Putamen (tissue), 1 donor: ENCODE measurements at places on chromosomes 1 and 21.

DNA sequence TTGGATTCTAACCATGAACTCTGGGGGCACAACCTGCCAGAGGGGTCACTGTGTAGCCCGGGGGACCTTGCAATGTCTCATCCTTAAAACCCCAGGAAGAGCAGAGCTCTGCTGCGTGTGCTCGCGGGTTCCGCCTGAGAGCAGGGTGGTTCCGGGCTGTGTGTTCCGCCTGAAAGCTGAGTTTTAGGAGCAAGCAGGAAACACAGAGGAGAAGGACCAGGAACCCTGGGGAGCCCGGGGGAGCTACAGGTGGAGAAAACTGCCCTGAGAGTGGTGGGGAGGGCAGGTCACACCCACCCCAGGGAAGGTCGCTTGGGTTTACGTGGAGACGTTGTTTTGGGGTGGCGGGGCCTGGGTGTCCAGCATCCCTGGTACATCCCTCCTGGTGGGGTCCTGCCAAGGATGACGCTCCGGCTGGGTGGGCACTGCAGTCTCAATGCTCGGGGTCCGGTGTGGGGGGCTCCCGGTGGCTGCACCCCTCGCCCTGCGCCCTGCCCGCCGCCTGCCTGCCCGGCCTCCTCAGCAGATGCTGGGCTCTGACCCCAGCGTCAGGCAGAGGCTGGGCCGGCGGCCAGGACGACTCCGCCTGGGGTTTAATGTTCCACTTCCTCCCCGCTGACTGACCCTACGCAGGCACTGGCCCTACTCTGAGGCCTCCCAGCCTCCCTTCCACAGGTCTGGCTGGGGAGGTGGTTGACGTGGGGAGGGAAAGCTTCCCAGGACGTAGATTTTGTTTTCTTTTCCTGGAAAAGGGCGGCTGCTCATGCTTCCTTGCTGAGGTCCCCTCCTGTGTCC lies 17.3 kb upstream of the C1orf159 start:
- DNase-seq = no peak

DNA sequence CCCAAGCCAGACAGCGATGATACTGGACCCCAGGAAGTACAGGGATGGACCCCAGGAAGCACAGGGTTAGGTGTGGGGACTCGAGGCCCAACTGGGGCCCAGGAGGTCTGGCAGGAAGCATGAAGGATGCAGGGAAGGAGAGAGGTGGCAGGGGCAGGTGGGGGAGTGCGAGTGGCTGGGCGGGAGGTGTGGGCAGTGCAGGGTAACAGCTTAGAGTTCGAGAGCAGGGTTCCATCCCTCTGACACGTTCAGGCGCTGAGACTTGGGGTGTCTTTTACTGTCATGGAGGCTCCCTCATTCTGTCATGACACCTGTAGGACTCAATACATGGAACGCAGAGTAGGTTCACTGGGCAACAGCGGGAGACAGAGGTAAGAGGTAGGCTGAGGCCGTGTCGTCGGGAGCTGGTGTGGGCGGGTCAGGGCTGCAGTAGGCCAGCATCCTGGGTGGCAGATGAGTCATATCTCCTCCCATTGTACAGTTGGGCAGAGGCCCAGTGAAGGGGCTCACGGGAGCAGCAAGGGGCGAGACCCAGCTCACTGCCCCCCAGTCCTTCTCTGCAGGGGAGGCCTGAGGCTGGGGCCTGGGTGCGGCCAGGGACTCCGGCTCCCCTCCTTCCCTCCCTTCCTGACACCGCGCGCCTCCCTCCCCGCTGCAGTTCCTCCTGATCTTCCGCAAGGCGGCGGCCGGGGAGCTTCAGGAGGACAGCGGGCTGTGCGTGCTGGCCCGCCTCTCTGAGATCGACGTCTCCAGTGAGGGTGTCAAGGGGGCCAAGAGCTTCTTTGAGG lies 11.6 kb upstream of the CTRC start:
- DNase-seq = no peak

- no peak for DNase-seq
Measured at GRCh38 chr1:18972531-18972930, 16.1 kb upstream of the IFFO2 start.

GRCh38 chr21:33751533-33751932 lies 109.2 kb downstream of the ITSN1 start:
- no peak for DNase-seq

GRCh38 chr1:182677397-182678098 lies 6.8 kb downstream of the RGS8 start:
- no peak for DNase-seq

- no peak for DNase-seq
Measured at GRCh38 chr1:197178998-197179397, 32.5 kb upstream of the ASPM start.

DNA sequence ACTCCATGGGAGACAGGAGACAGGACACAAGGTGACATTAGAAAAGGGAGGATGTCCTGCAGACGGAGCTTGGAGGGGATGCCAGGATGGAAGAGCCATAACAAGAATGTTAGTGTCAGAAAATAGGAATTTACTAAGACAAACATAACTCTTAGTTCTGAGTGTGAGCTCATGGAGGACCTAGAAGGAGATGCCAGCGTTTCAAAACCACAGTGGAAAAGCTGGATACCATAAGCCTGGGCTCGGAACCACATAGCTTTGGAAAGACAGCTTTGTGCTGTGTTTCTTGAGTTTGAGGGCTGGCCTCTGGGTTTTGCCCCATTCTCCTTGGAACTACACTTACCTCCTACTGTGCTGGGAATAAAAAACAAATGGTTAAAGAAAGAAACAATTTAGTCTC lies 128.4 kb downstream of the S1PR1 start:
- no peak for DNase-seq

GRCh38 chr1:182164273-182164672 lies 102.8 kb upstream of the ZNF648 start:
- peak; percentile 37 for DNase-seq

DNA sequence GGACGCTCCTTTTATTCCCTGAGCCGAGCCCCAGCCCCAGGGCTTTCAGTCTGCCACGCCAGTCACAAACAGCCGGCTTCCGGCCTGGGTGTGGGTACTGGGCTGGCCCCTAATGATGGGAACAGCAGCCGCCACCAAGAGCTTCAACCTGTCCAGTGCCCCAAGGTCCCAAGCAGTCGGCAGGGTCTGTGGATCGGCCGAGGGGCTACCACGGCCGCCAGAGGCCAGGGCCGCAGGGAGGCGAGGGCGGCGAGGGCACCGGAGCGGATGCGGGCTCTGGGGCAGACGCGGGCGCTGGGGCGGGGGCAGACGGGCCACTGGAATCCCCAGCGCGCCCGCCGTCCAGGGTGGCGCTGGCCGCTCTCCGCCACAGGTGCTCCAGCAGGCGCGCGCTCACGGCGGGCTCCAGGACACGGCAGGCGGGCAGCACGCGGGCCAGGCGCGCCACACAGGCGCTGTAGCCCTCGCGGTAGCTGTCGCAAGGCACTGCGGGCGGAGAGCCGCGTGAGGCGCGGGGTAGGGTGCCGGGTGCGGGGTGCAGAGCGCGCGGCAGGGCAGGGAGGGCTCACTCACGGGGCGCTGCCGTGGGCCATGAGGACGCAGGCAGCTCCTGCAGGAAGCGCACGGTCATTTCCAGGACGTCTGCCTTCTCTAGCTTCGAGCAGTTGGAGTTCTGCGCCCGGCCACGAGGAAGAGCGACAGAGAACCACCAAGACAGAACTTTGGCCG lies 887 bp downstream of the HES2 start:
- DNase-seq = no peak

- peak; percentile 43 for DNase-seq
Measured at GRCh38 chr1:7646981-7647901, 123.9 kb upstream of the VAMP3 start.

GRCh38 chr1:173478094-173478674 lies 1.0 kb downstream of the PRDX6 start:
- DNase-seq = peak; percentile 38
